Camera-type eye (tissue), 1 donor: ENCODE measurements at places on chromosomes 1 and 21. TPM values are rescaled to one million over a fixed set of nuclear protein-coding genes. Genes with fewer than 3 reads are reported as not detected.

Gene S100A3
- total RNA-seq, result 1.0 TPM

Gene GPR161
- 27.2 TPM for total RNA-seq

Gene NBPF20
- total RNA-seq, result 7.6 TPM

Gene SUSD4
- 12.1 TPM for total RNA-seq

Gene OR2T11
- not detected for total RNA-seq

Gene KRTAP22-1
- not detected for total RNA-seq

Gene KCNH1
- 2.4 TPM for total RNA-seq

Gene NCF2
- total RNA-seq, result 8.9 TPM

Gene CSF3R
- 8.8 TPM for total RNA-seq
